Cortex of kidney (tissue), 1 donor: ENCODE measurements at places on chromosomes 1 and 21.

DNA sequence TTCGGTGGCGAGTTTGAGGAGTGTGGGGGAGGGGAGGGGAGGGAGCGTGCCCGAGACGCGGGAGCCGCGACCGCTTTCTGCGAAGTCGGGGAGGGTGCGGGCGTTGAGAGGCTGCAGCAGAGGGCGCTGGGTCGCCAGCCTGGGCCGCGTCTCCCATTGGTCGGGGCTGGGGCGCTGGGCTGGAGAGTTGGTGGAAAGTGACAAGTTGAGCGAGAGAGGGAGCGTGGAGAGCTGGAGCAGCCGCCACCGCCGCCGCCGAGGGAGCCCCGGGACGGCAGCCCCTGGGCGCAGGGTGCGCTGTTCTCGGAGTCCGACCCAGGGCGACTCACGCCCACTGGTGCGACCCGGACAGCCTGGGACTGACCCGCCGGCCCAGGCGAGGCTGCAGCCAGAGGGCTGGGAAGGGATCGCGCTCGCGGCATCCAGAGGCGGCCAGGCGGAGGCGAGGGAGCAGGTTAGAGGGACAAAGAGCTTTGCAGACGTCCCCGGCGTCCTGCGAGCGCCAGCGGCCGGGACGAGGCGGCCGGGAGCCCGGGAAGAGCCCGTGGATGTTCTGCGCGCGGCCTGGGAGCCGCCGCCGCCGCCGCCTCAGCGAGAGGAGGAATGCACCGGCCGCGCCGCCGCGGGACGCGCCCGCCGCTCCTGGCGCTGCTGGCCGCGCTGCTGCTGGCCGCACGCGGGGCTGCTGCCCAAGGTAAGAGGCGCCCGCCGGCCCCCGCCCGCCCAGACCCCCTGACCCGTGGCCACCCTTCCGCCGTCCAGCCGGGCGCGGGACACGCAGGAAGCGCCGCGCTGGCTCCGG is at the start of gene ROR1:
ROR1 (plus strand) TSS at position 203 of the 802 bp plus-strand sequence.
- DNase-seq = peak; percentile 13

DNA sequence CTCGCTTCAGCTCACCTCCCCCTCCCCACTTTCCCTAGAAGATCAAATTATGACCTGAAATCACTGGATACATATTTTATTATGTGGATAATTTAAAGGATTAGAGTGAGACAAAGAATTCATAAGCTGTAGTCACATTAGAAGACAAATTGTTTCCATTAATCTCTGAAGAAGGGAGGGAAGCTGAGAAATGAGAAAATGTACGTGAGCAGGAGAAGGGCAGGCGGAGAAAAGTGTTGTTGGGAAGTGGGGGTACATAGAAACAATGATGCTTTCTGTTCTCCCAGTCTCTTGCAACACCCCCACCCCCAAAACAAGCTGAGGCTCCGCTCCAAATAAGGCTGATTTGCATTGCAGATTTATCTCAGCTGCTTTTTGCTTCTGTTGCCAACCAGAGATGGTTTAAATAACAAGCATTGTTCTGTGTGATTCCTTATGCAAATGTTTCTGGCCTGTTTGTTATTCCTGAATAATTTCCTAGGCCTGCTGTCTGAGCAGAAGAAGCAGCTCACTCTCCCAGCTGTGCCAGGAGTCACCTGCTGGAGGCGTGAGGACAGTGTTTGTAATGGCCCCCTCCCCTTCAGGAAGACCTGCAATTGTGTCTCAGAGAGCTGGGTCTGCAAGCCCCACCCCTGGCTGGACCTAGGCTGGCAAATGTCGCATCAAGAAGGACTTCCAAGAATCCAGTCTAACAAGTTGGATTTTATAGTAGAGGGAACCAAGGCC is 121.8 kb upstream of the TNR start:
- DNase-seq = no peak

DNA sequence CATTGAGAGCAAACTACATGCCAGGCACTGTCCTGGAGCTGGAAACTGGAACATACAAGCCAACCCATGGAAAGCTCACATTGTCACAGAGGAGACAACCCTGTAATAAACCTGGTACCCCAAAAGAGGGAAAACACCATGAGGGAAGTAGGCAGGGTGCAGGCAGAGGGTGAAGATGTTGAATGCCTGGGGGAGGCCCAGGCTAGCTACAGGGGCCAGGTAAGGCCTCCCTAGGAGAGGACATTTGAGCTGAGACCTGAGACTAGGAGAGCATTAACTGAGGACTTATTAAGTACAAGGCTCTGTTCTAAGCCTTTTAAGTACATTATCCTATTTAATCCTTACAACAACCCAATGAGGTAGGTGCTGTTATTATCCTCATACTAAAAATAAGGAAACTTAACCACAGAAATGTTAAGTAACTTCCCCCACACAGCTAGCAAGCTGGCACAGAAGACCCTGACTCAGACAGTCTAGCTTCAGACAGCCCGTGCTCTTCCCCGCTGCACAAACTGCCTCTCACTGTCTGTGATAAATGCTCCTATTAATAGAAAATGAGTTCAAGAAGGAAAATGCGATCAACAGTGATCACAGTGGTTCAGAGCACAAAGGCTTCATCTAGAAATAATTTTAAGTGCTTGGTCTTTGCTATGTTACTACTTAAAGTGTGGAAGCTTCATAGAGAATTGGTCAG is 41.8 kb downstream of the ZNF281 start:
- DNase-seq = no peak

DNA sequence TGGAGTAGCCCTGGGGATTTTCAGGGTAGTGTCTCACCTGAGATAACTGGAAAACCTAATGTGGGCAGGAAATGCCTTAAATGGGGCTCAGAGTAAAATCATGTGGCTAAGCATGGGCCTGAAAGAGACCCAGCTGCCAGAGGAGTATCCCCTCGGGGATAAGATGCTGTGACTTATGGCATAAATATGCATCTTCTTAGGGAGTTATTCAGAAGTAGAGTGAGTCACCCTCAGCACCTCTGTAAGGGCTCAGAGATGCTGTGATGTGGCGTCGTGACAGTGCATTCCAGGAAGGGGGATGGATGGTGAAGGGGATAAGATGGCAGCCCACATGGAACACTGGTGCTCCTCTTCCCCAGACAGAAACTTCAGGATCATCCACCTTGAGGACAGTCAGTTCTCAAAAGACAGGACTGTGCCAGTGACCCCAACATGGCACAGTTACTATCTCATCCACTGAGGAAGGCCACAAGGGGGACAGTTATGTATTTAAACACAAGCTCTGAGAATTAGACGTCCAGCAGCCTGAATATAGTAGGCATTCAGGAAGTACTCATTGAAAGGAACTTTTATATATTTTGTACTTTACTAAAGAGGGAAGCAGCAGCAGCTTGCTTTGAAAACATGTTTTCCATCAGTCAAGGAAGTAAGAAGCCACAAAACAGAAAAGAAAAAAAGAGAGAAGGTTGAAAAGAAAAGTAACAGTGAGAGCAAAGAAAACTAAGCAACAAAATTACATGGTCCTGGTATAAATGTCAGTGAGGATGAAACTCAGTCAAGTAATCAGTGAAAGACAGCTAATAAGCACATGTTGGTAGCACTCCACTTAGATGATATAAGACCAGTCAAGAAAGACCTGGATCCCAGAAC is 8.3 kb downstream of the IL24 start:
- no peak for DNase-seq

GRCh38 chr1:51512120-51512519 is 6.9 kb downstream of the EPS15 start:
- no peak for DNase-seq

- DNase-seq = no peak
These were observed 125.2 kb upstream of the KCNJ6 start for GRCh38 chr21:38041493-38041892.

- no peak for DNase-seq
These were observed 77.8 kb upstream of the KIAA0040 start for GRCh38 chr1:175270361-175270760.

DNA sequence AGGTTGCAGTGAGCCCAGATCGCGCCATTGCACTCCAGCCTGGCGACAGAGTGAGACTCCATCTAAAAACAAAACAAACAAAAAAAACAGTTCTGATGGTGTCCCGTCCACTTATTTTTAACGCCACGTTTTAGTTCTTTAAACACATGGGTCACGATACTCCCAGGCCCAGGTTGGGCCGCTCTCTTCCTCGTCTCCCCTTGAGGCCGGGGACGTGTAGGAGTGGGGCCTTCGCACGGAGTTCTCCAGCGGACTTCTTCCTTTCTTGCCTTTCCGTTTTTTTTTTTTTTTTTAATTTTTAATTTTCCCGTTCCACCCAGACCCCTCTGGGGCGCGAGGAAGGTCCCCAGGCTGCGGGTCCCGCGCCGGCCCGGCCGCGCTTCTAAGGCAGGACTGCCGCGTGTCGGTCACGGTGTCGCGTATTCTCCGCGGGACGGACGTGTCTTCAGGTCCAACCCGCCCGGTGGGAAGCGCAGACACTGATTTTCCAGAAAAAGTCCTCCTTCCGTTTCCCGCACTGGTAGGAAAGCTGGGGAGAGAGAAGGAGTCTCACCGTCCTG is 47.5 kb upstream of the SLC19A1 start:
- no peak for DNase-seq

DNA sequence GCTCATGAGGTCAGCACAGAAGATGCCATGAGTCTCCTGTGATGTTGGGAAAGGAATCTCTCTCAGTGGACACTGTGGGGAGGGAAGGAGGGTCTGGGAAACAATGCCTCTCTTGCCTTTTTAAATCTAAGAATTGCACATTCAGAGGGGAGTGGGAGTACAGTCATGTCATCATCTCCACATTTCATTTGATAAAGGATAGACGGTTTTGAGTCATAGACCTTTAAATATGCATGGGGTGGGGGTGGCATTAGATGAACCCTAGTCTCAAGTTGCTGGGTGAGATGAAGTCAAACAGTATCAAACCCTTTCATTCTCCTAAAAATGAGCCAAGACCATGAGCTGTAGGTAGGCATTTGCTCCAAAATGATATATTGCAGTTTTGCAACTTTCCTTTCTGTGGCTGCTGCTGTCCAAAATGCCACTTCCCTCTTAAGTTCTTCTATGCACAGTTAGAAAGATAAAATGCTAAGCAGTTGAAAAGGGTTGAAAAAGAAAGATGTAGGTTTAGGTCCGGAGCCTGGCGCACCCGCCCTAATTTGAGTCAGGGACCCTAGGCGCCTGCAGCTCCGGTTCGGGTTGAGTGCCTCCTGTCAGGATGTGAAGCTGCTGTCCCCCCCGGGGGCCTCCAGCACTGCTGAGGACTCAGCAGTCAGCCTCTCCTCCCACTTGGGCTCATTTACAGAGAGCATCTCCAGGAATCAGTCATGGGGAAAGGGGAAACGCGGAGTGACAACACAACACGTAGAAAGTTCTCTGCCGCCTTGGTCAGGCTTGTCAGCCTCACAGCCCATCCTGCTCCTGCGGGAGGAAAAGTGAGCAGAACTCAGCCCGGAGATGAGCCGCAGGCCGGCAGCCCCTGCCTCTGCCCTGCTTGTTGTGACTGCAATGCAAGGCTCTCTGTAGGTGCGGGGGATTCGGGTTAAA is 479.3 kb upstream of the RUNX1 start:
- DNase-seq = no peak

- DNase-seq = no peak
These were observed 930 bp downstream of the SLC30A10 start for GRCh38 chr1:219927298-219927955.

DNA sequence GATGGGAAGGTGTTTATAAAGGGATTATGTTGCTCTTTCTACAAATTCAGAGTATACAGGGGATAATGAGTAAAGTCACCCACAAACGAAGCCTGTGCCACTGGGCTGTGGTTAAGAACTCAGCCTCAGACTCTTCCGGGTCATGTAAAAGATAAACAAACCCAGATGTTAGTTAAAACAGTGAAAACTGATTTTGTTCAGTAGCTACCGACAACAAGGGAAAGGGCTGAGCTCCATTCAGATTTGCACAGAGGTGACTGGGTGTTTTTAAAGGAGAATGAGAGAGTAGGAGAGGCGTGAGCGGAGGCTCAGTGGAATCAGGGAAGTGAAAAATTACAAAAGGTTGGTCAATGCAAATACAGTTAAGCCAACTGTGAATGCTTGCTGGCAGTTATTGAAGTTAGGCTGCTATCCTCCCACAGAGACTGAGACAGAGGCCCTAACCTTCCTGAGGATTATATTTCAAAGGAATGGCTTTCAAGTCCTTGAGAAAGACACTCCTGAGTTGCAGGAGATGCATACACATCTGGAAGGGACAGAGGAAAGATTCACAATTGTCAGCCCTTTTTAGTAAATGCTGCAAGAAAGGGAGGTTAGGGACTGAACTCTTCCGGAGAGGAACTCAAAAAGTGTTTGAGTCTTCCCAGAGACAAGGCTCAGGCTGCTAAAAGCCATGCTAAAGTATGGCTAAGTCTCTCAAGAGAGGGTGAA is 29.9 kb upstream of the SAMD13 start:
- DNase-seq = no peak

- no peak for DNase-seq
These were observed 41.9 kb downstream of the HIVEP3 start for GRCh38 chr1:41876576-41877445.

DNA sequence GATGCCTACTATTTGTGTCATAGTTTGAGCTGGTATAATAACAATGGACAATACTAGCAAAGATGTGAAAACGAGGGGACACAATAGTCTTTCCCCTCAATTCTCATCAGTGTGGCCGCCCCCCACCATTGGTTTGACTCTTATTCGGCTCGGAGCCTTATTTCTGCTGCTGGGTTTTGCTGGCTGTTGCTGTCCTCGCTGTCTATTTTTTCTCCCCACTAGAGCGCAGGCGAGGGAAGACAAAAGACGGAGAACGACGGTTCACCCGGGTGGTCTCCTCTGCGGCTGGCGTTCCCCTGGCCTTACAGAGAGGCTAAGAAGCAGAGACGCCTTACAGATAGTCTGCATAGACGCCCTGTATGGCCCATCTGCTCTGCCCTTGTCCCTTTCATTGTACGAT is 19.4 kb downstream of the CLIC6 start:
- no peak for DNase-seq

DNA sequence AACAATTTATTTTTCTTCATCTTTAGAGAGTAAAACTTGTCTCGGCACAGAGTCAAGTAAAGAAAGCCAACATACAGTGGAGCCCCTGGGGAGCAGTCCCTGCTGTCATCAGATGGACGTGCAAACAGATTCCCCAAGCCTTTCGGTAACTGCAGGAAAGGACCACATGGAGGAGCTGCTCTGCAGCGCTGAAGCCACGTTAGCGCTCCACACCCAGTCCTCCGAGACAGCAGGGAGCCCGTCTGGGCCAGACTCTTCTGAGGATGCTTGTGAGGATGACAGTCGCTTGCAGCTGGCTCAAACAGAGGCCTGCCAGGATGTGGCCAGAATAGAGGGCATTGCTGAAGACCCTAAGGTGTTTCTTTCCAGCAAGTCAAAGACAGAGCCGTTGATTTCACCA is 77.1 kb upstream of the SCCPDH start:
- no peak for DNase-seq

DNA sequence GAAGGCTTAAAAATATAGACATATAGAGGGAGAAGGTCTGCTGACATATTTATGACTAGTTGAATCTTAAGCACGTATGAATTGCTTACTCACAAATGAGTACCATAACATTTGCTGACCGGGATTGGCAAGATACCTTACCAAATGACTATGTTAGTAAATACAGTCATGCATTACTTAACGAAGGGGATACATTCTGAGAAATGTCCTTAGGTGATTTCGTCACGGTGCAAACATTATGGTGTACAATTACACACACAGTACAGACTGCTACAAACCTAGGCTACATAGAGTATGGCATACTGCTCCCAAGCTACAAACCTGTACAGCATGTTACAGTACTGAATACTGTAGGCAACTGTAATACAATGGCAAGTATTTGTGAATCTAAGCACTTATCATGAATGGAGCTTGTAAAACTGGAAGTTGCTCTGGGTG is 19.4 kb upstream of the UBE2U start:
- DNase-seq = no peak

- no peak for DNase-seq
These were observed 11.5 kb downstream of the CNST start for GRCh38 chr1:246577720-246578106.
